Activated CD4-positive, CD25-positive, alpha-beta regulatory T cell (primary cell): ENCODE measurements at places on chromosomes 4 and X.

GRCh38 chrX:46957297-46957696, 45.1 kb downstream of the JADE3 start:
- DNase-seq = no peak

DNA sequence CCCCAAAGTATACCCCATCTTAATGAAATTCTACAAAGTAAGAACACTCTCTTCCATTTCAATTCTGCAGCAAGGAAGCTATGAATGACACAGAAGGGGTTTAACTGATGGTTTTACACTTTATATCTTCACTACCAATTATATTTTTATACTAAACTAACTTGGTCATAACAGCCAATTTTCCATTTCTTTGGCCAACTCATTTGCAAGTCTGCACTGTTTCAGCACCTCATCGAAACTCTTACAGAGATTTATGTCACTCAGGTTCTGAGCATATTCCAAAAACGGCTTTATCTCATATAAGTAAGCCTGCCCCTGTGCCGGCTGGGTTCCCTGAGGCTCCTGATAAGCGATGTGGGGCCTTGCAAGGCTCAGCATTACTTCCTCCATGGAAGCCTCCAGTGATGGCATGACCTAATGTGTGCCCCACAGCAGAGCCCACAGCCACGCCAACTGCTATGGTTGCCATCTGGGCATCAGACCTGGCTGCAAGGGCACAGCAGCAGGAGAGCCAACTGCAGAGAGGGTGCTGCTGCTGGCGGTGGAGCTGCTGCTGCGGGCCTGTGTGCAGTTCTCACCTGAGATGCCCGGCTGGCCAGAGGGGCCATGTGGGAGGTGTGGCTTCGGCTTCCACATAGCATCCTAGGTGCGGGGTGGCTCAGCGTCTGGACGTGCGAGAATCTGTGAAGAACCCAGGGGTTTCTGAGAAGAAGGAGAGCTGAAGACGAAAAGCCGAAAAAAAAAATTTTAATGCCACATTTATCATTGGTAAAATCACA, 13.4 kb upstream of the IBSP start:
- DNase-seq = no peak

DNA sequence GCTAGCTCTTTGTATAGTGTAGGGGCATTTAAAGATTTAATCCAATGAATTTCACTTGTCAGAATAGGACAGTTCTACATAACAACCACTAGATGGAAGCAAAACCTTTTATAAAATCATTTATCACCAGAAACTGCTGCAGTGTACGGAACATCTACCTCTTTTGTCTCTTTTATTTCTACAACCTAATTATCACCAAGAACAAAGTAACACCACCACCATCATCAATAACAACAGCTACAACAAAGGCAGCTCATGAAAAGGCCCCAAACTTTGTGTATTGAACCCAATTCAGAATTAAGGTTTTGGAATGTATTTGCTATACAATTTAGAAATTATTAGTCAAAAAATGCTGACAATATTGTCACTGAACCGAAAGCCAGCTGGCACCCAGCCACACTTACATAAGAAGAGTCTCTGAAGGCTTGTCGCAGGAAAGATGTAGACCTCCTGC, 260.9 kb upstream of the RPS6KA3 start:
- no peak for DNase-seq

GRCh38 chr4:76997532-76997931, 48.0 kb downstream of the SEPTIN11 start:
- DNase-seq = no peak

- no peak for DNase-seq
These were observed 918.3 kb downstream of the ARAP2 start for GRCh38 chr4:35325908-35326453.

- DNase-seq = no peak
These were observed 107.2 kb upstream of the PGRMC2 start for GRCh38 chr4:128394778-128395177.

DNA sequence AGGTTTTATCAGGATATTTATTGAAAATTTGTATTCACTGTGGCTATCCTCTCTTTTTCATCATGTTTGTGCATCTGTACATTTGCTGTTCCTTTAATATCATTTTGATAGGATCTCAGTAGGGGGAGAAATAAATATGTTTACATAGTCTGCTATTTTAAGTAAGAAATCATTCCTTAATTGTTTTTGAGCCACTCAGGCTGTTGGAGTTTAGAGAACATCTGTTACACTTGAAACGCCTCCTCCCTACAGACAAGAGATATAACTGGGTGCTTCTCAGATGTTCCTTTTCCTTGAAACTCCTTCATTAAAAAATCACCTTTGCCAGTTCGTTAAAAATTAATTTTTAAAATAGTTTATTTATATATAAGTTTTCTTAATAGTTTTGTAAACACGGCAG, 59.4 kb downstream of the QRFPR start:
- no peak for DNase-seq

- DNase-seq = no peak
These were observed 2.9 kb downstream of the USP51 start for GRCh38 chrX:55486736-55487135.

DNA sequence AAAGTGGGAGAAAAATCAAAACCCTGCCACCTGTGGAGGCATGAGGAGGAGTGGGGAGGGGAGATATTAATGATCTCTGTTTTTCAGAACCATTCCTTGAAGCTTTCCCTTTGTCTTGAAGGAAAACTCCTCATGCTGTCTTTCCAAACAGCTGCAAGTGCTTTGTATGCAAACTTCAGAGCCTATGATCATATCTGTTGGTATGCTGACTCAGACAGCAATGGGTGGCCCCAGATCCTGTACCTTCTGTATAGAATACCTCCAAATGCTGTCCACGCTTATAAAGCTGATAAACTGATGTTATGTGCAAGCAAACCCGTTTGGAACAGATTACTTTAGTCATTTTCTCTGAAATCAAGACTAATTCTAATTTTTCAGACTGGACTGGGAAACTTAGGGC, 31.9 kb downstream of the BMP15 start:
- DNase-seq = no peak

GRCh38 chrX:123271902-123272301, 87.8 kb downstream of the GRIA3 start:
- no peak for DNase-seq

- peak; percentile 6 for DNase-seq
These were observed 227.7 kb downstream of the BCOR start for GRCh38 chrX:39869846-39870601.

- no peak for DNase-seq
These were observed 282.7 kb downstream of the PPP3CA start for GRCh38 chr4:101064541-101065180.

DNA sequence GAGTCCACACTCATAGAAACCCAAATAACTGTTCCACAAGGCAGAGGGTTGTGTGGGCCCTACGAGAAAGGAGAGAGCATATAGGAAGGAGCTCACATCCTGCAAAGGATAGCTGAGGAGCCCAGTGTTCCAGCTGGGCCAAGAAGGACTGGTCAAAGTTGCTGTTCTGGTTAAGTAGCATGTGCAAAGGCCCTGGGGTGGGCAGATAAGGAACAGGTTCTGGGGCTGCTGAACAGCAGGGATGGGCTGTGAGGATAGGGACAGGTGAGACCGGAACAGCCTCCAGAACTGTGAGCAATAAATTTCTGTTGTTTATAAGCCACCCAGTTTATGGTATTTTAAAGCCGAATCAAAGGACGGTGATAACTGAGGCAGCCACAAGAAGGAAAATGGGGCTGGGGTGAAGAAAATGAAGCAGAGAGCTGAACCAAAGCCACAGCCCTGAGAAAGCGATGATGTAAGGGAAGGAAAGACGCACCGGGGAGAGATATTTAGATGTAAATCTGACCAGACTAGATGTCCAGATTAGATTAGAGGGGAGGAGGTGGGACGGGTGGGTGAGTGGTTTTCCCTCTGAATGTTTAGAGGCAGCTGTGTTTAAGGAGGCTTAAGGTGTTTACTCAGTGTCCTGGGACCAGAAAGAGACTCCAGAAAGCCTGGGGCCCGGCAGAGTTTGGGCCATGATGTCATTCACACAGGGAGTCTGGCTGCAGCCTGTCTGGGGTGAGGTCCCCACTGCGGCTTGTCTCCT, 180.8 kb upstream of the BCOR start:
- no peak for DNase-seq

- DNase-seq = no peak
These were observed 46.3 kb upstream of the CLCN4 start for GRCh38 chrX:10110316-10110935.

- no peak for DNase-seq
These were observed 7.5 kb downstream of the HCFC1 start for GRCh38 chrX:153964105-153964504.

- peak; percentile 0 for DNase-seq
These were observed 29.5 kb upstream of the MAP3K15 start for GRCh38 chrX:19544693-19545305.

DNA sequence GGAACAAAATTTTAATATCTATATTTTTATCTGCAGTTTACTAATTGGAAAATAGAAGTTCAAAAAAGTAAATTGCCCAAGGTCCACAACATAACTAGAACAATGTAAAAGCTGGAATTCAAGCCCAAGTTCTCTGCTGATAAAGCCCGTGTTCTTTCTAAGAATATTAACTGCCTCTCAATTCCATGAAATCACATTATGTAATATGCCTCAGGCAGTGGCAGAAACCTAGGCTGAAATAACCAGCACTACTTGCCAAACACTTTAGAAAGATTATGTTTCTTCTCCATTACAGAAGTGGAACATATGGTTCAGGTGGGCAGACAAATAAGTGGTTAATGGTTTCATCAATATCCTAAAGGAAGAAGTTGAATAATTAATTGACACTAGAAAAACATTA, 56.7 kb upstream of the ADGRL3 start:
- DNase-seq = no peak

- DNase-seq = no peak
These were observed 173.9 kb upstream of the PGRMC2 start for GRCh38 chr4:128461291-128462102.

DNA sequence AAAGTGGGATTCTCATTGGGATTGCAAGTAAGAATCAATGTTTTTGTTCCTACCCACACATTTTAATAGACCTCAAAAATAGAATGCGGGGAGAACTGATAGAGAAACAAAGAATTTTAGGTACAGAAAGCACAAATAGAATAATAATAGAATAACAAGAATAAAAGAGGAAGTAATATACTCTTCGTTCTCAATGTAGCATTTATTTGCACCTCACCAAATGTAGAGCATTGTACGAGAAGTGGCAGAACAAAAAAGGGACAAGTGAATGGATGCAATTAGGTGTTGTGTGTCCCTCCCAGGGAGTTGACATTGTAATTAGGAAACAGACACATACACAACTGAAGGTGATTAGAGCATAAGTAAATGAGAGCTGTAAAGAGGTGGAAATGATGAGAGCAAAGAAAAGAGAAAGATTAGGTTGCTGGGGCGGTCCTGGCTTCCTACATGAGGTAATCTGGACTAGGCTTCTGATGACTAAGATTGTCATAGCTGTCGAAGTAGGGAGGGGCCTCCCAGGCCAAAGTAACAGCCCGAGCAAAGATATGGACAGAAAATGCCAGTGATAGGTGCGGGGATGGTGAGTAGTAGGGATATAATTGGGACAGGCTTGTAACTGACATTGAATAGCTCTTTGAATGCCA, 10.4 kb downstream of the RAB9A start:
- no peak for DNase-seq

DNA sequence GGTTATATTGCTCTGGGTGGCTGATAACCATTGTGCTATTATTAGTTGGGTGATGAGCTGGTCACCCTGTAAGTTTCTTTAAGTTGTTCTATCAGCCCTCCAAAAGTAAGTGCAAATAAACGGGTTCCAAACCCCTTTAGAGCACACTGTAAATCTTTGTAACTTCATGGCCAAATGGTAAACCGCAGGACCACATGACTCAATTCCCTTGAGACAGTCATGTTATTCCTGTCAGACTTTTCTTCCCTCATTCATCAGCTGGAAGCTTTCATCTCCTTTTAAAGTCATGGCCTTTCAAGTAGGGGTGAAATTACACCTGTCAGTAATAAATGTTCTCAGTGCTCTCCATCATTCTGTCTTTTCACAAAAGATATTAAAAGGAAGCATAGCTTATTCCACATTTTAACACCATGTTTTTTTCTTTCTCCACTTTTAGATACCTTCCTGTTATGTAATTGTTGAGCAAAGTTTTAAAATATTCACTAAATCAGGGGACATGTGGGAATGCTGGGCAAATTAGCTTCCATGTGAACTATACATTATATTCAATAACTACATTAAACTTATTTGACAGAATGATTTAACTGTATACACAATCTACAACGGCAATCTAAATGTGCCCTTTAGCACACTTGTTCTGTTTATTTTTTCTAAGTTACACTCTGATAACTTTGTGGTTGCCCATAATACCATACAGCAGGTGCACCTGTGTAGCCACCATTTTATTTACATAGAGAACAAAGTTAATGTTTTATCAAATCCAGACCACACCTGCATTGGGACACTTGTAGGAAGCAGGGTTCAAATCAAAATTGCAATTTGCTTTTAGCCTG, 275.5 kb downstream of the CFAP299 start:
- no peak for DNase-seq

DNA sequence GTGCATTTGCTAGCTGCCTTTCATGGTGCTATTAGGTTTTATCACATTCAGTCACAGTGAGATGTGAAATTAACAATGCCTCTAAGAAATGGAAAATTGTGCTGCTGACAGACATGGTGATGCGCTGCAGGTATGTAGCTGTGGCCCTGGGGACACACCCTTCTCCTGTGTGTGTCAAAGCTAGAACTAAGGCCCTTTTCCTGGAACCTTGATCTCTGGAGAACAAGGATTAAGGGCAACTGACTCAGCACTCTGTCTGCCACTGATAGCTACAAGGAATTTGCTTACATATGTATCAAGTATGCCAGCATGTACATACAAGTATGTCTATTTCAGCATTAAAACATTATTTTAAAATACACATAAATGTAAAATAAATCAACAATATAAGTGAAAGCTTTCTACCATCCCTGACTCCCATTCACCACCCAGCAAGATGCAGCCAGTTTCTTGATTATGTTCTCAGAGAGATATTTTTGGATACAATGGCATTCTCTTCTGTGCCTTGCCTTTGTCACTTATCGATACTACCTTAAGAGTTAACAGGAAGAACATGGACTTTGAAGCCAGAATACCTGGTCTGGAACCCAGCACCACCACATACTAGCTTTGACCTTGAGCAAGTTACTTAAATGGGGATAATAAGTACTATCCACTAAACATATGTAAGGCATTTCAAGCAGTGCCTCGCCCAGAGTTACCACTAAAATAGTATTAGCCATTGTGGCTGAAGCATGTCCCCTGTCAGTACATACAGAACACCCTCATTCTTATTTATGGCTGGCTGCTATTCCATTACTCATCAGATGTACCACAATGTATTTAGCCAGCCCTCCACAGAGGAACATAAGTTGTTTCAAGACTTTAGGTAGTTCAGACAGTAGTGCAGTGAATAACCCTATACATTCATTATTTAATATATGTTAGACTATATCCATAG, 68.5 kb downstream of the NPNT start:
- DNase-seq = no peak

DNA sequence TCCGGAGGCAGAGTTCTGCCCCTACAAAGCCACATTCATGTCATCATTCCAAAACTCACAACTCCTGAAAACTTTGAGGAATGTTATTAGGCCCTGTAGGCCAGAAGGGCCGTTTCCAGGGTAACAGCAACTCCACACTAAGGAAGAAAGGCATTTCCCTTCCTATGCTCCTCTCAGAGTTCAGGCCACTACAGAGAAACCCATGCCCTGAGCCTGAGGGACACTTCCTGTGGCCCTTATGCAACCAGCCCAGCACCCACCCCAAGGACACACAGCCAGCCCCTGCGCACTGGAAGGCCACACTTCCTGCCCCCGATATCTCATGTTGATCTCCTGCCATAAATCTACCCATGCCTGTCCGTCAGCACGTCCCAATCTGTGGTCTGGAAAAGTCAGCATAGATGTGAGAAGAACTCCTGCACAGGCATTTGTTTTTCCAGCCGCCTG, 289.3 kb downstream of the BCOR start:
- no peak for DNase-seq

- DNase-seq = no peak
These were observed 10.1 kb upstream of the MAP7D3 start for GRCh38 chrX:136261321-136261720.
